Activated naive CD4-positive, alpha-beta T cell treated with Interleukin-2 at 50 U/mL for 16 hours (primary cell): ENCODE measurements at places on chromosomes 3 and 15.

DNA sequence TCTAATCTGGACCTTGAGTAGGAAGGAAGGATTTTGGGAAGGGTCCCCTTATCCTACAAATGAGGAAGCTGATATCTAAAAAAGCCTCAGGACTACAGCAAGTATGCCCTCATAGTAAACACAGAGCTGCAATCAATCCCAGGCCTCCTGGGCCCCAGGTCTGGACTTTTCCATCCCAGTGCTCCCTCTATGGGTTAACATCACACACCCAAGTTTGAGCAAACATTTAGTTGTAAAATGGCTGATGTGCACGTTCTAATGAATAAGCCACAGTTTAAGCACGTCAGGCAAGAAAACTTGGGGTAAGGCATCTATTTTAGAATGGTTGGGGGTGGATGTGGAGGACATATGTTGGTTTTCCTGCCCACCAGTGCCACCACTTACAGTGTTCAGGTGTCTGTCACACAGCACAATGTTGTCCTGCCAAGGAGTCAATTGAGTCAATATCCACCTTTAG is 44.3 kb upstream of the UBE2E1 start:
- no peak for DNase-seq

GRCh38 chr3:18238746-18239331 is 186.3 kb downstream of the SATB1 start:
- no peak for DNase-seq

DNA sequence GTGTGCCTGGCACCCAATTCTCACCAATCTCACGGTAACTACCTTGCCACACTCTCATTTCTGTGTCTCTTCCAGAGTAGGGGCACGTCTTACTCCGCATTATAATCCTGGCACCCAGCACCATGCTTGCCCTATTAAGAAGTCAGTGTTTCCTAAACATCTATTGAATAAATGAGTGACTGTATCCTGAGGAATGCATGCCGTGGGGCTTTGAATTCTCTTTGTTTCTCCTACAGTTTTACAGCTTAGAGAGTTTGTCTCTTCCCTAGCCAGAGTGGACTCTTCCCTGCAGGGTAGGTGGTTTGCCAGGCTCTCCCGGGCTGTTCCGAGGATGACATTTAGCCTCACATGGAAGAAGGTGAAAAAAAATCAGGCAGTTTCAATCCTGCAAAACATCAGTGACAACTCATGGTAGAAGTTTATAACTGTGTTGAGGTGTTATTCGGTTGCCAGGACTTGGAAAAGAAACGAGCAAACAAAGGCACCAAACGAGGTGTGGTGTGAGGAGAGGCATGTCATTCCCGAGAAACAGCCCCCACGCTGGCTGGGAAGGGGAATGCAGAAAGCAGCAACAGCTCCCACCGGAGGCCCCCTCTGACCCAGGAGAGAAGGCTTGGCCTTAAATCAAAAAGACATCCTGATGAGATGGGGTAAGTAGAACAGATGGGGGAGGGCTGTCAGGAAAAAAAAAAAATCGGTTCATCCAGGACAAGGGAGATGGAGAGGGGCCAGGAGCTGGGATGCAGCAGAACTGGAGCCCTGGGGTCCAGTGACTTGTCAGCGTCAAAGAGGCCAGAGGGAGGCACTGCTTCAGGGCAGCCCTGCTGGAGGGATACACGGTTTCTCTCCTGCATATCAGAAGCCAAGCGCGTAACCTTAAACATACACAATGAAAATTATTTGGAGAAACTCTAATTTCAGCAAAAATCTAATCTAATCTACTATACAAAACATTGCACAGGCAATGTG is 168.4 kb upstream of the ARRDC4 start:
- DNase-seq = no peak

DNA sequence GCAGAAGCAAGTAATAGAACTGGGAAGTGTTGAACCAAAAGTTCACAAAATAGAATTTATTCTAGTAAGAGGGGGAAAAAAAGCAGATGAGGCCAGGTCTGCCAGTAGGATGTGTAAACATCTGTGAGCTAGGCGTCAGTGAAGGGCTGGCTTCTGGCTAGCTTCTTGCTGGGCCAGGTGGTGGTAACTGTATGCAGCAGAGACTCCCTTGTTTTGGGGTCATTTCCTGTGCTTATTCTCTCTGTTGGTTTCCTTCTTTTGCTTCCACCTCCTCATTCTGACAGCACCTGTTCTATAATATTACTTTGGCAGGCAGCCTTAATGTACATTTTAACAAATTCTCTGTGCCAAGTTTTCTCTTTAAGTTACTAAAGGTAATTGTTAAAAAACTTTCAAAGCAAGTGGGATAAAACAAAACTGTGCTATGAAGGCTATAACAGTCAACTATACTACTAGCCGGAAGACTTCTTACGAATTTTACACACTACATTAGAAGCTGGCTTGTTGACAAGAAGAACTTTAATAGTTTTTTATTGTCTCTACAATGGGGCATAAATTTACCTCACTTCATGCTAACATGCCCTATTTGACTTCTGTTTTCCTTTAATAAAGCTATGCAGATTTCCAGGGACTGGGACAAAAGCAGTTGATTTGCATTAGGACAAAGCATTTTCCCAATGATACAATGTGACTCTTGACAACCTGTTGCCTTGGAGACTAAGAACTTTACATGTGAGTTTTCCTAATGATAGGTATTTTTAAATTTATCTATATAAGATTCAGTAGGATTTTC is 318.8 kb upstream of the NAALADL2 start:
- no peak for DNase-seq

GRCh38 chr3:11074451-11074850 is 79.8 kb upstream of the HRH1 start:
- DNase-seq = no peak

DNA sequence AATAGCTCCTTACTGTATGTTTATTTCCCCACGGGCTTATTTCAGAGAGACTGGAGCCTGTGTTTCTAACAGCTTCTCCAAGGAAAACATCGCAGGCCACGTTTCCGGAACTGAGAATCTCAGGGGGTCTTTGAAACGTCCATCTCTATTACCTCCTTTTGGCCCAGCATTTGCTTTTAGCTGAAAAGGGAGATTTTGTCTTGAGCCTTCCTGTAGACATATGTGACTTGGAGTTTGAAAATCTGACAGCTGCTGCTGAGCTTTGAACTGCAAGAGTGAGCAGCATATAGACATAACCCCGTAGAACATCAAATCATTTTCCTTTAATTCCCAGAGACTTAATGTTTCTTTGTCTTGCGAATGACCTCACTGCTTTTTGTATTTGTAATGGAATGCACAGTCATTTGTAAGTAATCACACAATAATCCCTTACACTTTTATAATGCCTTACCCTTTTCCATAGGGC is 54.6 kb downstream of the LPP start:
- no peak for DNase-seq

- DNase-seq = no peak
These were observed 30.9 kb downstream of the KY start for GRCh38 chr3:134619884-134620445.
